GM19239 (cell line): ENCODE measurements at places on chromosomes 12 and 14.
A peak's percentile ranks its signal among the peaks of the same experiment; 100 is the strongest.

DNA sequence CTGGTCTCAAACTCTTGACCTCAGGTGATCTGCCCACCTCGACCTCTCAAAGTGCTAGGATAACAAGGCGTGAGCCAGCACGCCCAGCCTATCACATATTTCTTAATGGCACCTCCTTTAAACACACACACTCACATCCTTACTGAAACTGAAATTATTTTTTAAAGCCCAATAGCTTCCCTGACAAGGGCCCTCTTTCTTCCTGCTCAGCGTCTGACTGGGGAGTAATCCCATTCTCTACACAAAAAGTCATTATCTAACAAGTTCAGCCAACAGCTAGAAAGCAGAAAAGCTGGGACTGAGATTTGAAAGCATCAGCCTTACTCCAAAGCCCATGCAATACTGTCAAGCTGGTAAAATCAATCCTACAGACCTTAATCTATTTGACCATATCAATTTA, 10.0 kb upstream of the AICDA start:
- DNase-seq, result no peak

GRCh38 chr14:96571311-96571710, 69.1 kb downstream of the PAPOLA start:
- DNase-seq, result no peak

DNA sequence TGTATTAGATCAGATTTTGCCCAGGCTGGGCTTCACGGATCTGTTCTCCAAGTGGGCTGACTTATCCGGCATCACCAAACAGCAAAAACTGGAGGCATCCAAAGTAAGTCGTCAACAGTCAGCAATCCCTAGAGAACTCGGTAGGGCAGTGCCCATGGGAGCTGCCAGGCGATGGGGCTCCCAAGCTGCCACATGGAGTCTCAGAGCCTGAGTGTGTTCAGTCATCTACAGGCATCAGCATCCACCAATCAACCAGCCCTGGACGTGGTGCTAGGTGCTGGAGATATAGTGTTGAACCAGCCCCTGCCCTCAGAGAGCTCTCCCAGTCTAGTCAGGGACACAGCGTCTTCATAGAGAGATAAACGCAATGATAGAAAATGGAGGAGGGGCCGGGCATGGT, 6.9 kb downstream of the SERPINA4 start:
- DNase-seq, result no peak

DNA sequence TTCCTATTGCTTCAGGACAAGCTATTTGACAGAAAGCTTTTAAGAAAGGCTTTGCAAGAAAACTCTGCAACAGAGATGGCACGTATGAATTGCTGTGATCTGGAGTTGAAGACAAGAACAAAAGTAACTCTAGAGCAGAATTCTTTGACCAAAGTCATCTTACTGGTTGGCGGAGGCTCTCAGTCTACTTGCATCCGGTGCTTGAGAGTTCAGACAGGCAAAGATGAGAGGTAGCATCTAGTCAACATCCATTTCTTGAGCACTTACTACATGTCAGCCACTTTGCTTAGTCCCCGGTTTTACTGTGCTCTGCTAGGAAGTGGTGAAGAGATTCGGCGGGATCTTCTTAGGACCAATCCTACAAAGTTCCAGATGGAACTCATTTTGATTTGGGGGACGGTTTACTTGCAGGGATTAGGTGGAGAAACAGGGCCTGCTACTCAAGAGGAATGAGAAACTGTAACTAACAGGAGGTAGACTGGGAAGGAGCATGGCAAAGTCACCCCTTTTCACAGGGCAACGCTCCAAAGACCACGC, 404 bp upstream of the CCDC91 start:
- DNase-seq, result no peak

DNA sequence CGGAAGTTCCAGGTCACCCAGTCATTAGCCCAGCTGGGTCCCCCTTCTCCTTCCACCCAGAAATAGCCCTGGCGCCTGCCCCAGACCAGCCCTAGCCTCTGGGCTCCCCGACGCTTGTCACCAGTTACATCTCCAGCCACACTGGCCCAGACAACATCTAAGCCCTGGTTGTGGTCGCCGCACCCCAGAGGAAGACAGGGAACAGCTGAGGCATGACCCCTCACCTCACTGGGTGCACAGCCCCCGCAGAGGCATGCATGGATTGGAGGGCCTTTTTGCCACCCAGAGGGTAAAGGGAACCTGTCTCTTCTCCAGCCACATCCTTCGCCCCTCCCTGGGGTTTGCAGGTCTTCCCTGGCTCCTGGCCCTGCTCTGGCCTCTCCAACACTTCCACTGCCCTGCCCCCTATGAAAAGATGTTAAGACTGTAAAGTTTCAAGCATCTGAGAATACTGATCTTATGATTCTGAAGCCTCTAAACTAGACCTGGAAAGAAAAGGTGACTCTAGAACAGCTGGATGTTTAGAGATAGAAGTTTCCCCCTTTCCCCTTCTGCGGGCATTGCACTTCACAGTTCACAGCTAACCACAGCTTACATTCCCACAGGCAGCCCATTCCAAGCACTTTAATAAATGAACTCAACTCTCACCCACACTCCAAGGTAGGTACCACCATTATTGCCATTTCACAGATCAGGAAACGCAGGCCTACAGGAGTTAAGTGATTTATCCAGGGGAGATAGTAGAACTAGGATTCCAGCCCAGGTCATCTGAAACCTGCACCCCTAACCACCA, 14.7 kb downstream of the TMEM119 start:
- no peak for DNase-seq

DNA sequence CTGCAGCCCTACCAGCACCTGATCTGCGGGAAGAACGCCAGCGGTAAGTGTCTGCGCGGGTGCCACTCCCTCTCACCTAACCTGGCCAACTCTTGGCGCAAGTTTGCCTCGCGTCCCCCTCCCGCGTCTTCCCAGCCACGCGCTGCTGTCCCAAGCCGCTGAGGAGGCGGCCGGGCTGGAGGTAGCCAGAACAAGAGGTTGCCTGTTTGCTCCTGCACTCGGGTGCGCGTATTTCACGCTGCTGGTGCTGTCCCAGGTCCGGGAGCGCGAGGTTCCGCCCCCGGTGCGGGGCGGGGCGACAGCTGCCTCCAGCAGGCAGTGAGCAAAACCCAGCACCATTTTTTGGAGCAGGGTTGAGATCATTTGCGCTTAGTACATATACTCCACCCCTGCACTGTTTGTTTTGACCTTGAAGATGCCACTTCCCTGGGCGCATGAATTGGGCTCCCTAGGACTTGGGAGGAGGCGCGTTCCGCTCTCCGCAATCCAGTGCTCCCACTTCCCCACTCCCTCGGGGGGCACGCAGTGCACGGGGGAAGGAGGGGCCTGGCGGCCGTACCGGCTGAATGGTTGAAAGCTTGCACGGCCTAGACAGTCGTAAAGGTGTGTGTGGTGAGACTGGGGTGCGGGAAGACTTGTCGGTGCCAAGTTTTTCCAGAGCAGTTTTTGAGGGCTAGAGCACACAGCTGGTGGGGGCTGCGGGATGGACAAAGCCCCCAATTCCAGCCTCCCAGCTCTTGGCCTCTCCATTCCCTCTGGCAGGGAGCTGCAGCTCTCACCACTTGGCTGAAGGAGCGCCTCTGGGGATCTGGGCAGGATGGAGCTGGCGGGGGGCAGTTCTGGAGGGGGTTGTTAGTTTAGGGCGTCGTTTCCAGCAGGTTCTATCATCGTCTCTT, 226.9 kb upstream of the CRY1 start:
- no peak for DNase-seq

DNA sequence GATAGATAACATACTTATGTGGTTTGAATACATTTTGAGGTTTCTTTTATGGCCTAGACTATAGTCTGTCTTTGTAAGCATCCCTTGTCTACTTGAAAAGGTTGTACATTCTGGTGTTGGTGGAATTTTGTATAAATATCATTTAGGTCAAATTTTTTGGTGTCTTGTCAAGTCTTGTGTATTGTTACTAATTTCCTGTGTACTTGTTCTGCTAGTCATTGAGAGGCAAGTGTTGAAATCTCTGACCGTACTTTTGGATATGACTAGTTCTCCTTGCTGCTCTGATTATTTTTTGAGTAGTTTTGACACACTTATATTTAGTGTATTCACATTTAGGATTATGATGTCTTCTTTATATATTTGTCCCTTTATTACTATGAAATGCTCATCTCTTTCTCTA, 219.6 kb downstream of the CCDC91 start:
- no peak for DNase-seq

- peak; percentile 80 for DNase-seq
Measured at GRCh38 chr12:133181238-133181959, at the start of gene ZNF268. Gene ZNF268, plus strand, starts transcription at chr12:133181495. Its CDS starts 503 bp downstream, at chr12:133181998.

GRCh38 chr14:57326253-57326652, 57.5 kb downstream of the AP5M1 start:
- peak; percentile 18 for DNase-seq

GRCh38 chr14:99509871-99510555, 28.8 kb downstream of the CCNK start:
- no peak for DNase-seq

GRCh38 chr12:52327830-52328500, 6.8 kb upstream of the KRT83 start:
- DNase-seq, result no peak

GRCh38 chr14:105021656-105022275, 883 bp upstream of the CDCA4 start:
- no peak for DNase-seq

GRCh38 chr12:69412655-69413054, 53.1 kb downstream of the YEATS4 start:
- no peak for DNase-seq

DNA sequence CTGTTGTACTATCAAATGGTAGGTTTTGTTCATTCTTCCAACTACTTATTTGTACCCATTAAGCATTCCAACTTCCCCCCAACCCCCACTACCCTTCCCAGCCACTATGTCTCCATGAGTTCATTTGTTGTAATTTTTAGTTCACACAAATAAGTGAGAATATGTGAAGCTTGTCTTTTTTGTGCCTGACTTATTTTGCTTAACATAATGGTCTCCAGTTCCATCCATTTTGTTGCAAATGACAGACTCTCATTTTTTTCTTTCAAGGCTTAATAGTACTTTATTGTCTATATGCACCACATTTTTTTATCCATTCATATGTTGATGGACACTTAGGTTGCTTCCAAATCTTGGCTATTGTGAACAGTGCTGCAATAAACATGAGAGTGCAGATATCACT, 86.2 kb downstream of the ALG10B start:
- no peak for DNase-seq

GRCh38 chr12:52193532-52193931, 1.7 kb upstream of the KRT80 start:
- DNase-seq, result no peak

DNA sequence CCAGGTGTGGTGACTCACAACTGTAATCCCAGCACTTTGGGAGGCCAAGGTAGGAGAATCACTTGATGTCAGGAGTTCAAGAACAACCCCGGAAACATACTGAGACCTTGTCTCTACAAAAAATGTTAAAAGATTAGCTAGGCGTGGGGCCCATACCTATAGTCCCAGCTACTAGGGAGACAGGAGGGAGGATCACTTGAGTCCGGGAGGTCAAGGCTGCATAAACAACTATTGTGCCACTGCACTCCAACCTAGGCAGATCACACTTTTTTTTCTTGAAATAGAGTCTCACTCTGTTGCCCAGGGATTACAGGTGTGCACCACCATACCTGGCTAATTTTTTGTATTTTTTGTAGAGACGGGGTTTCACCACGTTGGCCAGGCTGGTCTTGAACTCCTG, 6.1 kb downstream of the RND1 start:
- no peak for DNase-seq

DNA sequence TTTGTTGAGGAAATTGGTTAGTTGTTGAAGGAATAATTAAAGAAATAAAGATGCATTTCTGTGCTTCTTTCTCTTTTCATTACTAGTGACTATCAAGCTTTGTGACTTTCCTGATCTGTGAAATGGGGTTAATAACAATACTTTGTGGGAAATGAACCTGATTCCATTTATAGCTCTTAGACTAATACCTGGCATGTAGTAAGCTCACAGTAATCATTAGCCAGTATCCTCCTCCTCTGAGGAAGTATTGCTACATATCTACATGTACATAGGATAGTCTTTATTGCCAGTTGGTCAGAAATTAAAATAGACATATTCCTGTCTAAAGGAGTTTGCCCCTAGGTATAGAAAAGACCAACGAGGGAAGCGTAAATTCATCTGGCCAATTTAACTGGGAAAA, 1.8 kb upstream of the CCDC198 start:
- DNase-seq, result no peak

- no peak for DNase-seq
Measured at GRCh38 chr12:22340143-22340542, 5.6 kb upstream of the ST8SIA1 start.

- DNase-seq, result no peak
Measured at GRCh38 chr14:58617619-58618018, 20.1 kb upstream of the DACT1 start.

DNA sequence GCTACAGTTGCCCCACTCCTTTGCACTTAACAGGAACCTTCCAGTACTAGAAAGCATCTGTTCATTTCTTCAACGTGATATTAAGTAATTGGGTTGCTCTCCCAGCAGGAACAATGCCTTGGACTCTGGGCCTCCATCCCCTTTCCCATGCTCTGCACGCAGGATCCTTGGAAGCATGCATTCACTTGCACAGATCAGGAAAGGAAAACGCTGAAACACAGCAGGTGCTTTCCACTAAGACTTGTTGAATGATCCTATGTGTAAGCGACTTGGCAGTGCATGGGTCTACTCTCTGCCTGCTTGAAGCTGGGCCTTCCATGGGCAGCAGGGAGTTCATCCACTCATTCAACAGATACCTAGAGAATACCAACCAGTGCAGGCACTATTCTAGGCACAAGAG, 2.3 kb downstream of the LTBP2 start:
- DNase-seq, result no peak

DNA sequence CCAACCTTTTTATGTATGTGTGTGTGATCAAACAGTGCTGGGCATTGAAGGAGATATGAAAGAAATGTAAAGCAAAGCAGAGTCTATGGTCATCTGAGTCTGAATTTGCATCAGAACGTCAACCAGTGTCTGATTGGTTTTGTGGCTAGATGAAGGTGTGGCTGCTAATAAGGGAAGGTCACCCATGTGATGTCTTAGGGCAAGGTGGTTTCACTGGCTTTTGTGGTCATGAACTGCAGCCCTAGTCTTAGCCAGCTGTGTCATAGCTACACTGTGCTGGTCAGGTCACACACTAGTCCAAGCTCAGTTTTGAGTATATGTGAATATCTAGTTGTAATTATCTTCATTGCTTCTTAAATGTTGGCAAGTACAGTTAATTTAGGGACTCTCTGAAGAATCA, 105.8 kb downstream of the TGFB3 start:
- peak; percentile 63 for DNase-seq

GRCh38 chr12:57637364-57637763, 4.4 kb upstream of the B4GALNT1 start:
- DNase-seq, result no peak

DNA sequence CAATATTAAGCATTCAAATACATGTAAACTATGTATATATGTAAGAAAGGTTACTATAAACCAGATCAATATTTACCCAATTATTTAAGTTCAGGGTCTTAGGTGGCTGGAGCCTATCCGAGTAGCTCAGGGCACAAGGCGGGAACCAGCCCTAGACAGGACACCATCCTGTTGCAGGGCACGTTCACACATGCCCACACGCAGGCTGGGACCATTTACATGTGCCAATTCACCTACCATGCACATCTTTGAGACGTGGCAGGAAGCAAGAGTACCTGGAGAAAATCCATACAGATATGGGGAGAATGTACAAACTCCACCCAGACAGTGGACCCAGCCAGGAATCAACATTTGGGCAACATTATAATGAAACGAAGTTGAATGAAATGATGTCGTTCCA, 263.0 kb upstream of the E2F7 start:
- DNase-seq, result no peak

GRCh38 chr12:111181143-111181726, 187.7 kb downstream of the PHETA1 start:
- DNase-seq, result no peak
